Stimulated activated CD4-positive, alpha-beta T cell treated with anti-CD3 and anti-CD28 coated beads, Interleukin-2, amount 100 ng/mL, for 24 hours (primary cell): ENCODE measurements at places on chromosomes 5 and 9.

DNA sequence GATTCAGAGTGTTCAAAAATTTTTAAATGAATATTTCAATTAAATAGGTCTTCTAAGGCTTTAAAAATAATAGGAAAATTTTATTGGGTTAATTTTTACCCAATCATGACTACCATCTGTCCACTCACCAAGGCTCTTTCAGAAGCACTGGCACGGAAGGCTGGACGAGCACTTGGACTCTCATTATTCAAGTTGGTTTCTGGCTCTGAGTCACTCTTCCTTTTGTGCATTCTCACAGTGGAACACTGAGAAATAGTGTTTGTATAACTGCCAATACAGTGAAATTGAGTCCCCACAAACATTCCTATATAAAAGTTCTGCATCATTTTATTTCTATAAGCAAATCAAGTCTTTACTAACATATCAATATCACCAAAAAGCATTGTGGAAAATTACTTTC lies 1149.0 kb downstream of the EFNA5 start:
- no peak for DNase-seq

- DNase-seq = no peak
Measured at GRCh38 chr5:149323621-149324205, 21.6 kb upstream of the GRPEL2 start.

- no peak for DNase-seq
Measured at GRCh38 chr5:67414712-67415111, 218.1 kb upstream of the CD180 start.

- DNase-seq = no peak
Measured at GRCh38 chr9:130703501-130703900, 9.9 kb downstream of the EXOSC2 start.

DNA sequence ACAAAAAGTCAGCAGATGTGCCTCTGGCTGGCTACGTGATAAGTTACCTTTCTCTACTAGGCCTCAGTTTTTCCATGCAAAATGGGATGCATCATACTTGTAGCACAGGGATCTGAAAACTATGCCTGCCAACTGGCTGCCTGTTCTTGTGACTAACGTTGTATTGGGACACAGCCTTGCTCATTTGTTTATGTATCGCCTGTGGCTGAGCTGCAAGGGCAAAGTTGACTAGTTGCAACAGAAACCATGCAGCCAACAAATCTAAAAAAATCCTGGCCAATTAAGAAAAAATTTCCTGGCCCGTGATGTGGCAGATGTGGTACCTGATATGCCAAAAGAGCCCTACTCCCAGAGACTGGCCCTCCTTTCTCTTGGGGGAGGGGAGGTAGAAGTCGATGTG lies 131.3 kb downstream of the SEC61B start:
- no peak for DNase-seq

- no peak for DNase-seq
Measured at GRCh38 chr9:120175031-120175430, 404.9 kb downstream of the CDK5RAP2 start.

GRCh38 chr9:100428871-100429654 lies 2.1 kb downstream of the MSANTD3 start:
- DNase-seq = no peak

GRCh38 chr5:69498384-69498783 lies 5.8 kb downstream of the OCLN start:
- no peak for DNase-seq

DNA sequence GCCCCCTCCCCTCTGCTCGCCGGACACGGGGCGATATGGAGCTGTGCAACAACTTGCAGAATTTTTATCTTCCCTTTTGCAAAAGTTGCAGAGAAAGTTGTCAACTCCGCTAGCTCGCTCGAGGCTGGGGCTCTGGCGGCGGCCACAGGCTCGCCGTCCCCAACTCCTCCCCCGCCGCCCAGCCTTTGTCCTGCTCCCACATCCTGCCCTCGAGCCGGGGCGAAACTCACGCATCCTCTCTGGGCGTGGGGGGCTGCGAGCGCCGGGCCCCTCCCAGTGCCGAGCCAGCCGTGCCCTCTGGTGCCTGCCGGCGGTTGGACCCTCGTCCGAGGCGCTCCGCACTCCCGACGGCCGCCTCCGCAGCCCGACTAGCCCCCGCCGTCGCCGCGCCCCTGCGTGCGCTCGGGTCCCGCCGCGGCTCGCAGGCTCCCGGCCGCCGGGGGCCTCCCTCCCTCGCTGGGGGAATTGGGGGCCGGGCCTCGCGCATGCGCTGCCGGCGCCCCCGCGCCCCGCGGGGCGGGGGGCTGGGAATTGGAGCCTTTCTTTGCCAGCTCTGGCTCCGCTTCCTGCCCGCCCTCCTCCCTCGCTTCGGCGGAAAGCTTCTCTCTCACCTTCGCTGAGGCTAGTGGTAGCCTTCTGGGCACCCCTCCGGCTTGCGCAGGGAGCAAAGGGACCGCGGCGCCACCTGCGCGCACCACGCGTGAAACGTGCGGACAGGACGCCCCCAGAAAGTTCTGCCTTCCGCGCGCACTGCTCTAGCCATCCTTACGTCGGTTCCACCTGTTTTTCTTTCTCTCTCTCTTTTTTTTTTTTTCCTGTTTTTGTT lies at the start of gene CCNJL:
Gene CCNJL, minus strand, starts transcription at position 431 of the 826 bp plus-strand sequence. CDS start 641 bp downstream, outside the sequence.
- DNase-seq = no peak

- no peak for DNase-seq
Measured at GRCh38 chr9:122468735-122469134, 9.0 kb downstream of the OR1J1 start.

DNA sequence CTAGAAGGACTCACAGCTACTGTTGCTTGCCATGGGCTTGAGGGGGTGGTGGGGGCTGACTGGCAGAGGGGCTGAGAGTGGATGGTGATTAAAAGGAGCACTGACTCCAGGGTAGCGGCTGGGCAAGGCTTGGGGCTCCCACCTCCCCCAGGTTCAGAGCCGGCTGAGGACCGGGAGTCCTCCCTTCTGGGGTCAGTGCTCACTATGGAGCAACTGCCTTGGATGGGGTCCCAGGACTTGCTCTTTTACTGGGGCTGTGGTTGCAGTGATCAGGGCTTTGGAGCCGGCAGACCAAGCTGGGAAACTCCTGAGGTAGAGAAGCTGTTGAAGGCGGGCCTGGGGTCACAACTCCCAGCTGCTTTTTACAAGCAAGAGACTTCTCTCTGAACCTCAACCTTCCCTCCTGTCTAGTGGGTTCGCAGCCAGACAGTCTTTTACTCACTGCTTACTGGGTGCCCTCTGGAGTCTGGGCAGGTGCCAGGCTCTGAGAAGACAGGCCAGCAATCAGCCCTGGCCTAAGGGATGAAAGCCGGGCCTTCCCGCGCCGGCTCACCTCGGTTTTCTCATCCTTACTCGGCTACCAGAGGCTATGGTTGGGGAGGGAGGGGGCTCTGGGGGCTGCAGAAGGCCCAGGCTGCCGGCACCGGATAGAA lies 795 bp upstream of the ASS1 start:
- DNase-seq = no peak

GRCh38 chr5:102778478-102778877 lies 23.4 kb downstream of the PAM start:
- DNase-seq = no peak

- DNase-seq = no peak
Measured at GRCh38 chr9:131391020-131391419, 2.9 kb upstream of the PRRC2B start.

DNA sequence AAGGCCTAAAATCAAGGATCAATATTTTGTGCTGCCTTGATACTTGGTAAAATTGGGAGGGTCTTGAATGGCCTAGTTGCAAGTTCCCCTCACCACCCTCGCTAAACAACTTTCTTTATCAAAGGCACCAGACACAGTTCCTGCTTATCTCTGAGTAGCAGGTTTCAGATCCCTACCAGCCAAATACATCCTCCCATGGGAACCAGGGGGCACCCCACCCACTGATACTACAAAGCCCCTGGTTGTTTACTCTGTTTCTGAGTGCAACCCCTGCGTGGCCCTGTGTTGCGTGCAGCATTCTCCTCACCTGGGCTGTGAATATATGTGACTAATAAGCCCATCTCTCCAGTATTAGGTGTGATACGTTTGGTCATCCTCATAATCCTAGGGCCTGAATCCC lies 314.9 kb downstream of the DRD1 start:
- no peak for DNase-seq

- DNase-seq = no peak
Measured at GRCh38 chr9:2919347-2919746, 75.5 kb upstream of the PUM3 start.

DNA sequence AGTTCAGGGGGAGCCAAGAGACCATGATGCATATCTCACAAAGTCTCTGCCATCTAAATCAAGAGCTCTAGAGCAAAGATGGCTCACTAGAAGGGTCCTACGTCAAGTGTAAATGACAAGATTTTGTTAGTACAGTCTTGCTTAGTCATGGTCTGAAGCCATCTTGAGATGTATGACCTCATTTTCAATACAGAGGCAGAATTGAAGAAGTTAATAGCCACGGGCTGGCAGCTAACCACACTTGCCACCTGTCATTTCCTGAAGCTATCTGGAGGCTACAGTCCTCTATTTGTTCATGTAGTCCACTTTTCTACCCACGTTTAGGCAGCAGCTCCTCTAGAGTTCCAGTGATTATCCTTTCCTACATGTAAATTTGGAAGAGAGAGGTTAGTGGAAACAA lies 231.7 kb upstream of the CDH12 start:
- DNase-seq = no peak

DNA sequence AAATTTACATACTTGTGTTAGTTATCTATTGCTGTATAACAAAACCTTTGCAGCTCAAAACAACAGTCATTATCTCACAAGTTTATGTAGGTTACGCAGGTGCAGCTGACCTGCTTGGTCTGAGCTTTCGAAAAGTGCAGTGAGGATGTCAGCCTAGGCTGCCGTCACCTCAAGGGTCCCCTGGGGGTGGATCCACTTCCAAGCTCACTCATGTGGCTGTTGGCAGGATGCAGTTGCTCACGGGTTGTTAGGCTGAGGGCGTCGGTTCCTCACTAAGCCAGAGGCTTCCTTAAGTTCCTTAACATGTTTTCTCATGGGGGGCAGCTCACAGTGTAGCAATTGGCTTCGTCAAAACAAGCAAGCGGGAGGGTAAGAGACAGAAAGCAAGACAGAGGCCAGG lies 139.8 kb downstream of the DOCK8 start:
- no peak for DNase-seq
